HFF-Myc (cell line): ENCODE measurements at places on chromosomes 16 and 17.

DNA sequence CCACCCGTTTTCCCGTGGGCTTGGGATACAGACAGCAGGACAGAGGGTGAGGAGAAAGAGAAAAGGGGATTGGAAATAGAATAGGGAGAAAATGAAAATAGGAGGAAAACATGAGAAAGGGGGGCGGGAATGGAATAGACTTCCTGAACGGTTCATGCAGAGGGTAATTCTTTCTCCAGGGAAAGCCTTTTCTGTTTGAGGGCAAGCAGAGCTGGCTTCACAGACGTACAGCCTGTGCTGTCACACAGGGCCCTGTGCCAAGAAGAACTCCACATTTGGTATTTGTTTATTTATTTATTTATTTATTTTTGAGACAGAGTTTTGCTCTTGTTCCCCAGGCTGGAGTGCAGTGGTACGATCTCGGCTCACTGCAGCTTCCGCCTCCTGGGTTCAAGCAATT is 12.0 kb downstream of the MILR1 start:
- DNase-seq, result no peak

DNA sequence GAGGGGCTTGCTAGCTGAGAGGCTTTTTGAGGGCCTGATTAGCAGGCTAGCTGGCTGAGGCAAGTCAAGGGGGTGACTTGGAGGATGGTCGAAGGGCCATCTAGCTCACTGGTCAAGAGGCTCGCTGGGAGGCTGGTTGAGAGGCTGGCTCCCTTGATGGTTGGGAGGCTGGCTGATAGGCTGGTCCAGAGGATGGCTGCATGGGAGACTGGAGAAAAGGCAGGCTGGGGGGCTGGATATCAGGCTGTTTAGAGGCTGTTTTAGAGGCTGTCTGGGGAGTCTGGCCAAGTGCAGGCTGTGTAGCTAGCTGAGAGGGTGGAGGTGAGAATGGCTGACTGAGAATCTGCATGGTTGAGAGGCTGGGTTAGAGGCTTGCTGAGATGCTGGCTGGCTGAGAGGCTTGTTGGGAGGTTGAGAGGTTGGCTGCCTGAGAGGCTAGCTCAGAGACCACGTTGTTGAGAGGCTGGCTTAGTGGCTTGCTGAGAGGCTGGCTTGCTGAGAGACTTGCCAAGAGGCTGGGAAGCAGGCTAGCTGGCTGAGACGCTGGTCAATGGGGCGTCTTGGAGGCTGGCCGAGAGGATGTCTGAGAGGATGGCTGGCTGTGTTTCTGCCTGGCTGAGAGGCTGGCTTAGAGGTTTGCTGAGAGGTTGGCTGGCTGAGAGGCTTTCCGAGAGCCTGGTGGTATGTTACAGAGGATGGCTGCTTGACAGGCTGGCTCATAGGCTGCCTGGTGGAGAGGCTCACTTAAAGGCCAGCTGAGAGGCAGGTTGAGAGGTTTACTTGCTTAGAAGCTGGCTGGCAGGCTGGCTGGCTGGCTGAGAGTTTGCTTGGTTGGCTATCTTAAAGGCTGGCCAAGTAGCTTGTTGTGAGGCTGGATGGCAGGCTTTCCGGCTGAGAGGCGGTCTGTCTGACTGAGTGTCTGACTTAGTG is 36.6 kb upstream of the ACSM2B start:
- no peak for DNase-seq

DNA sequence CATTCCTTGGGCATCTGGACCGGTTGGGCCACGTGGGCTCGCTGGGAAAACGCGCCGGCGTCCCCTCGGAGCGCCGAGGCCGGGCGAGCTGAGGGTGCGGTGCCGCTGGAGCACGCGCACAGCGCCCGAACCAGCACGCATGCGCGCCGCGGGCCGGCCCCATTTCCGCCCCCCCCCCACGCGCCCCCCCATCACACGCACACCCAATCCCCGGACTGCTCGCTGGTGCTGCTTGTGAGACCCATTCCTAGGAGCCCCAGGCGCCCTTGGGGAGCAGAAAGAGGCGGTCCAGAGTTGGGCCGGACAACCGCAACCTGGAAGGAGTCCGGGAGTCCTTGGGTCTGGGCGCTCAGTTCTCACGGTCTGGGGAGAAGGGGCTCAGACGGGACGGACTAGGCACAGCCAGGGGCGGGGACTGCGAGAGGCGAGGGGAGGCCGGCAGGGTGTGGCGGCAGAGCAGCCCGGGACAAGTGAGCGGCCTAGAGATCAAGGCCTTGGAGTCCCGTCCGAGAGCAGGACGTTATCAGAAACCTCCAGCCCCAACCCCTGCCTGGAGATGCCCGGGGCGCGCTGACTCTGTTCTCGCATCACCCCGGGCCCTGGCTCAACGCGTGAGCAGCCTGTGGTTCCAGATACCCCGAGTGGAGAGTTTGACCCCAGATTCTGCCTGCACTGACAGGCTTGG is 6.0 kb upstream of the CBX8 start:
- DNase-seq, result no peak

- DNase-seq, result no peak
Observed at GRCh38 chr17:29800457-29800856, 129.6 kb downstream of the SSH2 start.

GRCh38 chr16:88770461-88771293 is 14.3 kb downstream of the PIEZO1 start:
- no peak for DNase-seq

GRCh38 chr17:49715717-49716279 is 8.0 kb upstream of the SLC35B1 start:
- DNase-seq, result no peak

GRCh38 chr17:50588391-50589049 is 28.0 kb downstream of the CACNA1G start:
- DNase-seq, result no peak

DNA sequence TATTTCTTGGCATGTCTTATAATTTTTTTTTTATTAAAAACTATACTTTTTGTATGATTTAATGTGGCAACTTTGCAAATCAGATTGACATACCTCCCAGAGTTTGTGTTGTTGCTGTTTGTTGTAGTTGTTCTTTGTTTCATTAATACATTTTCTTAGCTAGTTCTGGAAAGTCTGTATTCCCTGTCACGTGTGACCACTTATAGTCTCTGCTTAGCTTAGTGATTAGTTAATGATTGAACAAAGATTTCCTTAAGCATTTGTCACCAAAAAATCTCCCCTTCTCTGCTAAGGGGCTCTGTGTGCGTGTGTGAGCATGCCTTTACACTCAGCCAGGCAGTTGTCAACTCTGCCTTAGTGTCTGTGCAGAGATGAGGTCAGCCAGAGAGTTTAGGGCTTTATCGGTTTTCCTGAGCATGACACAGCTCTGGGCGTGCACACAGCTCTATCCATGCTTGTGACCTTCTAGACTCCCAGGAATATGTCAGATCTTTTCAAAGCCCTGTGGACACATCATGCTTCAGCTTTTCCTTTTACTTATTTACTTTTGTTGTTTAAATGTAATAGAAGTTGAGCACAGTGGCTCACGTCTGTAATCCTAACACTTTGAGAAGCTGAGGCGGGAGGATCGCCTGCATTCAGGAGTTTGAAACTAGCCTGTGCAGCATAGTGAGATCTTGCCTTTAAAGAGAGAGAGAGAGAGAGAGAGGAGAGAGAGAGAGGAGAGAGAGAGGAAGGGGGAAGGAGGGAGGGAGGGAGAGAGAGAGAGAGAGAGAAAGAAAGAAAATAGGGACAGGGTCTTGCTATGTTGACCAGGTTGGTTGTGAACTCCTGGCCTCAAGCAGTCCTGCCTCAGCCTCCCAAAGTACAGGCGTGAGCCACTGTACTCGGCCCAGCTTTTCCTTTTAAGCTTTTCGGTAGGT is 21.9 kb downstream of the DNAI2 start:
- no peak for DNase-seq

DNA sequence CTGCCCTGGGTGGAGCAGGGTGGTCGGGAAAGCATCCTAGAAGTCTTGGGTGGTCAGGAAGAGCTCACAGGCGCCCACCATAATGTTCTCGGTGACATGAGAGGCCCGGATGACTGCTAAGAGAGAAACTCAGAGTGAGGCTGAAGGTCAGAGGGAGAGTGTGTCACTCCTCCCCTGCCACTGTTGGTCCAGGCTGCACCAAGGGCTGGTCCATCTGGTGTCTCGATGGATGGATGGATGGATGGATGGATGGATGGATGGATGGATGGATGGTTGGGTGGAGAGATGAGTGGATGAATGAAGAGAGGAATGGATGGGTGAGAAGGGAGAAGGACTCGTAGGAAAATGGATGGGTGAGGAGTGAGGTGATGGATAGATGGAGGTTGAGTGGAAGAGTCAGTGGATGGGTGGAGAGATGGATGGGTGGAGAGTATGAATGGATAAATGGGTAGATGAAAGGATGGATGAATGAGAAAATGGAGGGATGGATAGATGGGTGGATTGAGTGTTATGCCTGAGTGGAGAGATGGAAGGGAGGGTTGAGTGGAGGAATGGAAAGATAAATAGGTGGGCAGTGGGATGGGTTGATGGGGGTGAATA is 43.0 kb downstream of the BEAN1 start:
- DNase-seq, result no peak

DNA sequence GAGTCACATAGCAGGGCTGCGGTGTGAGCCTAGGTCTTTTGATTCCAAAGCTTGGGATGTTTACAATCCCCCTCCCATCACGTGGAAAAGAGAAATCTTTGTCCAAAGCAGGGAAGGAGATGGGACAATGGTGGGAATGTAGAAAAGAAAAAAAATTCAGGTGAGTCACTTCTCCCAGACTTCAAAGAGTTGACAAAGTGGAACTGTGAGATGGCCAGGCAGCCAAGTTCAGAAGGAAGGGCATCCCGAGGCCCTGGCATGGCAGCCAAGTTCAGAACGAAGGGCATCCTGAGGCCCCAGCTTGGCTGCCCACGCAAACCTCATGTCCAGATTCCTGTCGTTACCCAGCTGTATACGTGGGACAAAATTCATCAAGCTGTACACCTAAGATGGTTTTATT is 47.5 kb downstream of the FOXL1 start:
- DNase-seq, result no peak

DNA sequence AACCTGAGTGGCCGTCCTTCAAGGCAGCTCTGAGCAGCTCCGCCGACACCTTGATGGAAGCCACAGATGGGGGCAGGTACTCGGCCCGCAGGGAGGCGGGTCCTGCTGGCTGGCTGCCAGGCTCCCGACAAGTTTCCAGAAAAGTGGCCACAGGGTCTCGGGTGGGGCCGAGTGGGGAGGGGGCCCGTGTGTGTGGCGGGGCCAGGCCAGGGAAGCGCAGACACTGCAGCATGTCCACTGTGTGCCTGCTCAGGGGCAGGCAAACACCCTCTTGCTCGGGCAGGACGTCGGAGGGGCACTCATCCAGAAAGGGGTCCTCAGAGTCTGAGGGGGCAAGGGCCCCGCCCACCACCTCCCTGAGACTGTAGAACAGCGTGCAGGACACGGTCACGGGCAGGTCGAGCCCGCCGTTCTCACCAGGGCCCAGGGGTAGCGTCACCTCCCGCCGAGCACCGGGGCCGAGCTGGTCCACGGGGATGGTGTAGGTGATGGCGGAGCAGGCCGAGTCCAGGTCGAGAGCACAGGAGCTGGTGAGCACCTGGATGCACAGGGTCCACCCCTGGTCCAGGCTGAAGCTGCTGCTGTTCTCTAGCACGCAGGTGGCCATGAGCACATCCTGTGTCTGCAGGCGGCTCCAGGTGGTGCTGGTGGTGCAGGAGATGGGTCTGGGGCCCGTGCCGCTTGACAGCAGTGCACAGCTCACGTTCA is 5.1 kb downstream of the FAAP100 start:
- no peak for DNase-seq

GRCh38 chr16:29804455-29805231 is 1.7 kb upstream of the MAZ start:
- no peak for DNase-seq

GRCh38 chr16:2770057-2770951 is 6.8 kb downstream of the ELOB start:
- no peak for DNase-seq

DNA sequence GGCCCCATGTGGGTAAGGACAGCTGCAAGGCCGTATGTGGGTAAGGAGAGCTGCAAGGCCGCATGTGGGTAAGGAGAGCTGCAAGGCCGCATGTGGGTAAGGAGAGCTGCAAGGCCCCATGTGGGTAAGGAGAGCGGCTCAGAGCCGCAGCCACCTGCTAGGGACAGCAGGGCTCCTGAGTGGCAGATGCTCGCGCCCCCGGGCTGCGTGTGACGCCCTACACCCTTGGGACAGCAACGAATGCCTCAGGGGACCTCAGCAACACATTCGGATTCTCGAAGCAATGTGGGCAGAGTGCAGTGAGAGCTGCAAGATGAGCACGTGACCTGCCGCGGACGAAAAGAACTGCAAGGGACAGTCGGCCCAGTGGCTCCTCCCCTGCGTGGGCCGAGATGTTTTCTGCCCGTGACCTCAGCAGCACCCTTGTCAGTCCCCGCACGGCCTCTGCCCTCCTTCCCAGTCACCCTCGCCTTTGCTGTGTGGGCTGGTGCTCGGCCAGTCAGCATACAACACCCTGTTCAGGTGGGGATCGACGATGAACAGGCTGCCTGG is 9.6 kb upstream of the SLC38A8 start:
- no peak for DNase-seq

DNA sequence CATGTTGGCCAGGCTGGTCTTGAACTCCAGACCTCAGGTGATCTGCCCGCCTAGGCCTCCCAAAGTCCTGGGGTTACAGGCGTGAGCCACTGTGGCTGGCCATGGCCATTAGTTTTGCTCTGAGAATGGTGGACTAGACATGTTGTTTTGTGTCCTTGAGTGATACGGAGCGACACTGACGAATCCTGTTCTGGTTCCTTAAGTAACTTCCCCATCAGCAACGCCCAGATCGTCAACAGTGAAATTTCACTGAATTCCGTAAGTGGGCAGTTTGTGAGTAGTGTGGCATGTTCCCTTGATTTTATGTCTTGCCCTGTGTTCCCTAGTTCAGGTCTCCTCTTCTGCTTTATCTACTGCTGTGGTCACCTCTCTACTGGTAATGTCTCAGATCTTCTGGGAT is 67.4 kb downstream of the SNX29 start:
- no peak for DNase-seq

DNA sequence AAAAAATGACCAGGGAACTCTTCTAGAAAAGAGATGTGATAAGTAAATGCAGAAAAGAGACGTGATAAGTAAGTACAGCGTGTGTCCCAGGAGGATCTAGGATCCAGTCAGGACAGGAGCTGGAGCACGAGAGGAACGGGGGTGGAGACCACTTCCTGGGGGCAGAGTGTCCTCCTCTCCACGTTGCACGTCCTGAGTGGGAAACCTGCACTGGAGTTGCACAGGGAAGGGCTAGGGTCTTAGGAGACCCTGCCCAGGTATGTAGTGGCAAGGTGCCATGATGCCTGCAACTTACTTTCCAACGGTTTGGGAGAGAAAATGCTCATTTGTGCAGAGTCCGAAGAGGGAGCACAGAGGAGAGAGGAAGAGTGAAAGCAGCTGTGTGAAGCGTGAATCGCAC is 55.8 kb downstream of the RNF213 start:
- no peak for DNase-seq

- no peak for DNase-seq
Observed at GRCh38 chr17:10907370-10907769, 69.5 kb upstream of the PIRT start.
